Thymus (tissue), 14 donors: ENCODE measurements at places on chromosomes 16 and 17.

DNA sequence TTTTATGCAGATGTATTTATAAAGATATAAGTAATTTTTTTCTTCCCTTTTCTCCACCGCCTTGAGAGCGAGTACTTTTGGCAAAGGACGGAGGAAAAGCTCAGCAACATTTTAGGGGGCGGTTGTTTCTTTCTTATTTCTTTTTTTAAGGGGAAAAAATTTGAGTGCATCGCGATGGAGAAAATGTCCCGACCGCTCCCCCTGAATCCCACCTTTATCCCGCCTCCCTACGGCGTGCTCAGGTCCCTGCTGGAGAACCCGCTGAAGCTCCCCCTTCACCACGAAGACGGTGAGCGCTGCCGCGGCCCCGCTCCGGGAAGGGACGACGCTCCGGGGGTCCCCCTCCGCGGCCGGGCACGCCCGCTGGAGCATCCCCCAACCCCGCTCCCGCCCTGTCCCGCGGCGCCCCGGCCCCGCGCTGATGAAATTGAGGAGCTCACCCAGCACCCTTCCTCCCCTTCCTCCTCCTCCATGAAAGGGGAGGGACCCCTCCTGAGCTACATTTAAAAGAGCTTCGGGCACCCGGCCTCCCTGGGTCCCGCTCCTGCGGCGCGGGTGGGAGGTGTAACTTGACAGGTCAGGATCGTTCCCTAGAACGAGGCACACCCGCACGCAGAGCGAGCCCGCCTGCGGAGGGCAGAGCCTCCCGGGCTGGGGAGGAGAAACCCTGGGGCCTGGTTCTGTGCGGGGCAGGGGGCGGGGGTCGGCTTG is 706 bp downstream of the HLF start:
- DNase-seq, result no peak

DNA sequence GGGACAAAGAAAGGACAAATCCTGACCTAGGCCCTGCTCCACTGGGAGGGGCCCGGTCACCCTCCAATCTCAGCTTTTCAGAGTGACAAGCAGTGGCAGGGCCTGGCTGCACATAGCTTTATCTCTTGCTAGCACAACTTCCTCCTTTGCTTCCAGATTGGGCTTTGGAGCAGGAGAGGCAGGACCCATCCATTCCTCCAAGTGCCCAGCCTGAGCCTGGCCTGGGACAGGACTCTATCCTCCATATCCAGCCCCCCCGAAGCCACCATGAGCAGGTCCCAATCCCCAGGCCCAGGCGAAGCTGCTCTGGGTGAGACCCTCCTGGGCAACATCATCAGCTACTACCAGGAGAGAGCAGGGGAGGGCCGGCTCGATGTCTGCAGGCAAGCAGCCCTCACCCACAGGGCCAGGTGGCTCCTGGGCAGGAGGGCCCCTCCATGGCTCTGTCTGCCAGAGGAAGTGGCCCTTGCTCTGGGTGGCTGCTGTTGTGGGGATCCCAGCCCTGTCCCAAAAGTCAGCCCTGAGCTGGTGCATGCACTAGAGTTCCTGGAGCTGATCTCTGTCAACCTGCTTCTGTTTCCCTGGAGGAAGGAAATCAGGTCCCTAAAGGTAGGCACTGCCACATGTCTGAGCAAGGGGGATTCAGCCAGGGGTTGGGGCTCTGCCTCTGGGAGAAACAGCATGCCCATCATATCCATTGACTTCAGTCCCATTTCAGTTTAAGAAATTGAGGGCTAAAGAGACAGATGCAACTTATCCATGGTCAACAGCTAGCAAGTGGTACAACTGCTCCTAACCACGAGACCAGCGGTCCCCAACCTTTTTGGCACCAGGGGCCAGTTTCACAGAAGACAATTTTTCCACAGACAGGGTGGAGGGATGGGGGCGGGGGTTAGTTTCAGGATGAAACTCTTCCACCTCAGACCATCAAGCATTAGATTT is 58.9 kb downstream of the TK2 start:
- no peak for DNase-seq

DNA sequence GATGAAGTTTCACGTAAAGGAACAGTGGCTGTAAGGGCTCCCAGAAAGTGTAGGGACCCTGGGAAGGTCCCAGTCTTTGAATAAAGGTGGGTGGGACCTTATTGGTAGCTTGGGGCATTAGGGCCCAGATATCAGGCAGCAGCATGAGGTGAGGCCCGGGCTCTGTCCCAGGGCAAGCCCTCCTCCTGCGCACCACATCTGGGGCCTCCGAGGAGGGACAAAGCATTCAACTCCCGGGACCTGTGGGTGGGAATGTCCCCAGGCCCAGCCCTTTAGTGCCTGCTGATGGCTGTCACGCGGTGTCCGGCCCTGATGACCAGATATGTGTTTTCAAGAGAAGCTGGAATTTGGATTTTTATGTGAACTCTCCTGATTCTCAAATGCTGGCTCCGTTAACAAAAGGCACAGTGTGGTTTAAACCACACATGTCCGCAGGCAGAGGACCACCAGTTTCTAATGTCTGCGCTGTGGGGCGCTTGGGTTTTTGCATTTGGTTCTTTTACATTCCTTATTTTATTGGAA is 30.4 kb downstream of the RAI1 start:
- DNase-seq, result no peak

- no peak for DNase-seq
Observed at GRCh38 chr17:46865100-46865499, 13.7 kb downstream of the WNT9B start.

GRCh38 chr16:72952811-72953271 is 95.1 kb downstream of the ZFHX3 start:
- no peak for DNase-seq

GRCh38 chr16:89137666-89138512 is 33.7 kb upstream of the CDH15 start:
- DNase-seq, result no peak

DNA sequence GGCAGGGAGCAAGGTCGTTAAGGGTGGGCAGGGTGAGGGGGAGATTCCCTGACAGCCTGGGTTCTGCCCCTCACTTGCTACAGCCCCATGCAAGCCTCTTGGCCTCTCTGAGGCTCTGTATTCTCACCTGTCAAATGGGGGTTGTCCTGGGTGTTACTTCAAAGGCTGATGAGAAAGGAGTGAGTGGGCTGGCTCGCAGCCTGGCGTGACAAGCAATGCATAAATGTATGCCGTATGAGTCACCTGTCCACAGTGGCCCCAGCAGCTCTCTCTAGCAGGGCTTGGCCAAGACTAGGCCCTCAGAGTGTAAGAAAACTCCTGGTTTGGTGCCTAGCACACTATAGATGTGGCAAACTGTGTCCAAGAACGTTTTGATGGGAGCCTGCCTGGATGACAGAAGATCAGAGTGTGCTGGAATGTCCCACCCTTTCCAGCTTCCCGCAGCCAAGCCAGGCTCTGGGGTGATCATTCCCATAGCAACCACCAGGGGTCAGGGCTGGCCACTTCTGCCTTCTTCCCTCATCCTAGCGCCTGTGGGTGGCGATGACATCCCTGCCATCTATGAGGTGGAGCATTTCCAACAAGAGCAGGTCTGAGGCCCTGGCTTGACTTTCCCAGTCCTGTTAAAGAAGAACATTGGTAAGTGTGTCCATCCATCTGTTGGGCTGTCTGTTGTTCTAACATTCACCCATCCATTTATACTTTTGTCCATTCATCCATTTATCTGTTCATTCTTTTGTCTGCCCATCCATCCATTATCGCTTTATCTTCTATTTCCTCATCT is 37.2 kb upstream of the ADGRG1 start:
- no peak for DNase-seq
